ENCODE measurements at places on chromosomes 1 and 21.

DNA sequence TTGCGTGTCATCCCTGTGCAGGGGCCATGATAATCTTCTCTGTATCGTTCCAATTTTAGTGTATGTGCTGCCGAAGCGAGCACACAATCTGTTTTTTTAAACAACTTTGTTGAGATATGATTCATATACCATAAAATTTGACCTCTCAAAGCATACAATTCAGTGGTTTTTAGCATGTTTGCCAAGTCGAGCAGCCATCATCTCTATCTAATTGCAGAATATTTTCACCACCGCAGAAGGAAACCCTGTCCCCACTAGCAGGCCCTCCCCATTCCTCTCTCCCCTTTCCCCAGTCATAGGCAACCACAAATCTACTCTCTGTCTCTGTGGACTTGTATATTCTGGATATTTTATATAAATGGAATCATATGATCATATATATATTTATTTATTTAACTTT is 78.7 kb upstream of the TINAGL1 start:
- no peak for DNase-seq

DNA sequence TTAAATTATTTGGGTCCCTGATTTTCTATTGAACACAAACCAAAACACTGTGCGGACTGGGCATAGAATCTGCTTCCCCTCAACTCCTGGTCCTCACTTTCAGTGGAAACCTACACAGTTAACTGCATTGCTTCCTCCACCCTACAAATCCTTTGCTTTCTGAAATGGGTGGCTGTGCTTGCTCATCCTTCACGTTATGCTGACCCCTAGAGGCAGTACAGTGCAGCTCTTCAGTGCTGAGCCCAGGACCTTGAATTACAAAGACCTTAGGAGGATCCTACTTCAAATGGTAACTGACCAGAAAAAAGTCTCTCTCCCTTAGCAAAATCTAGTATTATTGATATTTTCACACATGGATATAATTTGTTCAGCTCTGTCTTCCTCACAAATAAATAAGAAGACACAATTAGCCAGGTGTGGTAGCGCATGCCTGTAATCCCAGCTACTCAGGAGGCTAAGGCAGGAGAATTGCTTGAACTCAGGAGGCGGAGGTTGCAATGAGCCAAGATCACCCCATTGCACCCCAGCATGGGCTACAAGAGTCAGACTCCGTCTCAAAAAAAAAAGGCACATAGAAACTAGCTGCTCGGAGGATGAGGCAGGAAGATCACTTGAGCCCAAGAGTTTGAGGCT is 63.4 kb upstream of the L1TD1 start:
- DNase-seq: no peak

DNA sequence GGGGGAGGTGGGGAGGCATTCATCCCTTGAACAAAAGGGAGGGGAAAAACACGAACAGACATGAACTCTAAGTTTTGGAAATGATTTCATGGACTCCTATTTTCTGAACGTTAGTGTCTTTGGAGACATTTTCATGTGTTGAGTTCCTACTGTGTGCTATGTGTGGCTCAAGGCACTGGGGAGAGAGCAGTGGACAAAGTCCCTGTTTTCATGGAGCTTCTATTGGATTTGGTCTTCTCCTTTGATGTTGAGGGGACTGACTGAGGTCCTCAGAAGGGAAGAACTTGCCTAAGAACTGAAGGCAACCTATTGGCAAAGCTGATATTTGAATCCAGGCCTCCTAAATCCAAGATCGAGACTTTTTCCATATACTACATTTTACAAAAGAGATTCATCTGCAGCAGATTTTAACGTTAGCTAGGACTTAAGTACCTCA is 30.4 kb downstream of the JUN start:
- DNase-seq: no peak

- DNase-seq: no peak
These were observed 312.3 kb upstream of the FAM78B start for GRCh38 chr1:166479052-166479631.

- no peak for DNase-seq
These were observed 51.8 kb upstream of the H6PD start for GRCh38 chr1:9182784-9183257.

DNA sequence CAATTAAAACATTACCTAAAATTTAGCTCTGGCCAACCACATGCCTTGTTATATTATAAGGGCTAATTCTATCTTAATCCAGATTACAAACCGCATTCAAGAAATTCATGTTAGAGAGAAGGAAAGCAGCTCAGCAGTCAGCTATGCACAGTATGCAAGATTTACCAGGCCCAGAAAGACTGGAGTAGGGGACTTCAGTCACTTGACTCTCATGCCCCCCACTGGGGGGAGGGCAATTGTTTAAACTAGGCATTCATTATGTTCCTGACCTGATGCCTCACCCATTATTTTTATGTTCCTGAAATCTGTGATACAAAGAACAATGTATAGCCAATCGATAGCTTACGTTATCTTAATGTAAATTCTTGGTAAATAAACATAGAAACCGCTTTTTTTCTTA is 96.9 kb downstream of the ZNF644 start:
- no peak for DNase-seq

- no peak for DNase-seq
These were observed 137.3 kb downstream of the NAV1 start for GRCh38 chr1:201676197-201676596.

DNA sequence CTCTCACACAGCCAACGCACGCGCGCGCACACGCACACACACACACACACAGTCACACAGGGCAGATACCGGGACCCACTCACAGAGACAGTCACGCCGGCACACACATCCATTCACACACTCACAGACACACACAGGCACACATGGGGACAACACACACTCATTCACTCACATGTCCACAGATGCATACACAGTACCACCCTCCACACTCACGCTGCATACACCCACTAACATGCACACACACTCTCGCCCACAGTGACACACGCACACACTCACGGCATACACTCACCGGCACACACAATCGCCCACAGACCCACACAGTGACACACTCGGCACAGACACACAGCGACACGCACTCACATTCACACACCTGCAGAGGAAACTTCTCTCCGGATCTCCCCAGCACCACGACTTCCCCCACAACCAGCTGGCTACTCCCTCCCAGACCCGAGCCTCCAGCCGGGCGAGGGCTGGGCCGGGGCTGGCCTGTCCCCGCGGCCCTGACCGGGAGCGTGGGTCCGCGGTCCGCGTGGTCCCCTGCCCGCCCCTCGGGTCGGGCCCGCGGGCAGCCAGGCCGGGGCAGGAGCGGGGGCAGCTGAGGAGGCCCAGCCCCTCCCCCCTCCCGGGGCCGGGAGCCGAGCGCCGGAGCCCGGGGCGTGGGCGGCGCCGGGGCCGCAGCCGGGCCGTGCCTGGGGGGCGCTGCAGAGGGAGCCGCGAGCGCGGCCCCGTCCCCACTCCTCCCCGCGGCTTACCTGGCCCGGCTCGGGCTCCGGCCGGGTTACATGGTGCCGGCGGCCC is 552 bp downstream of the DLGAP3 start:
- DNase-seq: no peak

- no peak for DNase-seq
These were observed 19.7 kb upstream of the SMIM12 start for GRCh38 chr1:34879230-34879629.

DNA sequence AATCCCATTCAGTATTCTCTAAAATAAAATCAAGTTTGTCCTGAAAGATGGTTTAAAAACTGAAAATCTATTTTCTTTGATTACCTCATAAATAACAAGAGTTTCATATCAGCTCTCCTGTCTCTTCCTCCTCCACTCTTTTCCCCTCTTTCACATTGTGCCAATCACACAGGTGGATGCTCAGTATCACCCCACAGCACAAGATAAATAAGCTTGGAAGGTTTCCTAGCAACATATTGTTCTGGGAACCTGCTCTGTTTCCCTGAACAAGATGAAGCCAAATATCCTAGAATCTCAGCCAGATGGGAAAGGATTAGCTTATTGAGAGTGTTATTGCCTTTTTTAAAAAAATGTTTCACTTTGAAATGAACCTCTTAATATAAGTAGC is 45.7 kb upstream of the CACYBP start:
- no peak for DNase-seq

DNA sequence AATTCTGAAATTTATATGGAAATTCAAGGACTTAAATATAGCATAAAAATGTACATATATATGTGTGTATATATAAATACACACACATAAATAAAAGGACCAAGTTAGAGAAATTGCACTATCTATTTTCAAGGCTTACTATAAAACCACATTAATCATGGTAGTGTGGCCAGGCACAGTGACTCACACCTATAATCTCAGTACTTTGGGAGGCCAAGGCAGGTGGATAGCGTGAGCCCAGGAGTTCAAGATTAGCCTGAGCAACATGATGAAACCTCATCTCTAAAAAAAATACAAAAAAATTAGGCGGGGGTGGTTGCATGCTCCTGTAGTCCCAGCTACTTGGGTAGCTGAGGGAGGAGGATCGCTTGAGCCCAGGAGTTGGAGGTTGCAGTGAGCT is 171.4 kb upstream of the GORAB start:
- DNase-seq: no peak

DNA sequence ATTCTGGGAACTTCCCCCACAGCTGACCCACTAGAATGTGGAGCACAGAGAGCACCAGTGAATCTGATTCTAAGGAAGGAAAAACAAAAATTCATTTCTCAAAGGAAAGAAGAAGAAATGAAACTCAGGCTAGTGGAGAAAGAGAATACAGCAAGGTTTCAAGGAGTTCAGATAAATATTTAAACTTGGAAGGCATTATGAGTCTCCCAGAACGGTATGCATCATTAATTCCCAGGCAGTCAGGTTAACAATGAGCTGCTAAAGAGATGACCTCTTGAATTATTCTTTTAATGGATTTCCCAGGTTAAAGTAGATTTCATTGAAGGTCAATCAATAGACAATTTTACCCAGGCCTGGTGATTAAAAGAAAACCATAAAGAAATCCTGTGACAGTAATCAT is 103.6 kb upstream of the KAZN start:
- no peak for DNase-seq

DNA sequence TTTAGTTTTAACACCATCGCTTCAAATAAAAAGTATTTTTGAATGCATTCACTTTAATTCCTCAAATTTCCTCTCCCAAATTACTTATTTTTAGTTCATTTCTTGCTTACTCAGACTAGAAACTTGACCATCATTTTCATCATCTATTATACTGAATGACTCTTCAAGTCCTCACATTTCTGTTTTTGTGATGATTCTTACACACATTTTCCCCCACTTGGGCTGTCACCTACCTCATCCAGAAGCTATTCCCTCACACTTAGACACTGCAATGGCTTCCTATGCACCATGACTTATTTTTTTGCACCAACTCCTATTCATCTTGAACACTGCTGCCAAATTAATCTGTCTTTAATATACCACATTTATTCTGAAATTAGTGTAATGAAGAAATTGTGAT is 239.6 kb upstream of the DUSP10 start:
- DNase-seq: no peak

GRCh38 chr1:115564201-115564600 is 77.6 kb upstream of the VANGL1 start:
- no peak for DNase-seq

DNA sequence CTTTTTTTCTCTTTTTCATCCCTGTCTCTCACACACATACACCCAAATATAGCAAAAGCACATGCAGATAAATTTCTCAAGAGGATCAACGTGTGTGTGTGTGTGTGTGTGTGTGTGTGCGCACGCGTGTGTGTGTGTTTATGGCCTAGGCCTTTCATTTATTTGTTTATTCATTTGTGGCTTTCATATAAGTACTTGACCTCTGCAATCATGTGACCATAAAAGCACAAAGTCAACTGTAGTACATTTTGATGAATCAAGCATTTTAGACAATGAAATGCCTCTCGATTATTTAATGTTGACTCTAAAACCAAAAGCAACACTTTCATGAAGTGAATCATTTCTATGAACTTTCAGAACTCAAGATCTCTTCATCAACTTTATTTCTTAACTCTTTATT is 194.1 kb upstream of the ADGRL2 start:
- DNase-seq: no peak

- no peak for DNase-seq
These were observed 2.5 kb upstream of the TSPEAR start for GRCh38 chr21:44713846-44714245.

GRCh38 chr1:10724948-10725847 is 71.2 kb downstream of the CASZ1 start:
- no peak for DNase-seq

DNA sequence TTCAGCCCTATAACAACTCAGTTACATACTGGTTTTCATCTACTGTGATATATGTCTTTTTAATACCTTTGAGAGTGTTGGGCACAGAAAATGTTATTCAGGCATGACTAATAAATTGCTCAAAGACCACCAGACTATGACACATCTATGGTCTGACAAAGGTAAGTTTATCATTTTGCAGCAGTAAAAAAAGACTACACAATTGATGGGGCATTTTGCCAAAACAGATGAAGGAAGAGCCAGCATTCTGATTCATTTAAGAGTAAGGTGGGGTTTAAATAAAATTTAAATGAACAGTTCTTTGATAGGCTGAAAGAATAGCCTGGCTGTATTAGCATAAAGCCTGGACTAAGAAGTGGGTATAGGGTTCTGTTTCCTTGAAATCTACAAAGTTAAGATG is 8.8 kb upstream of the RNPC3 start:
- DNase-seq: no peak

Measured in stimulated activated CD8-positive, alpha-beta memory T cell treated with anti-CD3 and anti-CD28 coated beads, Interleukin-7, amount 100 ng/mL, for 1 hour (primary cell).